ENCODE measurements at places on chromosomes 1 and 21. TPM values are rescaled to one million over a fixed set of nuclear protein-coding genes. Genes with fewer than 3 reads are reported as not detected.

KCNQ4 gene
- 2.6 TPM for total RNA-seq

- DNase-seq, result no peak
These were observed 80.1 kb downstream of the ZNF326 start for GRCh38 chr1:90074970-90075391.

BCL2L15 gene
- total RNA-seq, result 0.10 TPM

- DNase-seq, result no peak
These were observed 226.3 kb upstream of the B3GALT2 start for GRCh38 chr1:193412748-193413147.

SPRTN gene
- 20.0 TPM for total RNA-seq

OR2L8 gene
- not detected for total RNA-seq

- DNase-seq, result no peak
These were observed 159.3 kb downstream of the TTLL7 start for GRCh38 chr1:83839566-83840173.

ATAD3C gene
- total RNA-seq, result 10.6 TPM

DNA sequence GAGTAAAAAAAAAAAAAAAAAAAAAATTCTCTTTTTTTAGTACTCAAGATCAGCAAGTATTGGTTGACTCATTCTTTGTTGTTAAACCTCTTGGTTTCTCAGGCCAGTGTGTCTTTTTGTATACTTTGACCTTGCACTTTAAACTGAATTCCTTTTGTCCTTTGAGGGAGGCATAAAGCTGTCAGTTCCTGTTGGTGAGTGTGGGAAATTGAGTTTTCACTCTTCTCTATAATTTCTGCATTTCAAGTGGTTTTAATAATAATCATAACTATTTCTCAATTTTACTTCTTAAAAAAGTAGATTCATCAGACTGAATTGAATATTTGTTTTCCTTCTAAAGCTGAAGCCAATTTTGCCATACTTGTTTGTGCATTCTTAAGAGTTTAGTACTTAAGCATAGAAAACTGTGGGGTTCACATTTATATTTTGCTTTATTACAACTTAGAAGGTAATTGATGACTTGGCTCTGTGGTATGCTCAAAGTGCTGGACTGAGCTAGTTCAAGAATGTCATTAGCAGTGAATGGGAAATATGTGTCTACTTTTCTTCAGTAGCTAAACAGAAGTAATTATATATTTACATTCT lies 43.4 kb downstream of the ITSN1 start:
- no peak for DNase-seq

- no peak for DNase-seq
These were observed 44.2 kb downstream of the PKNOX1 start for GRCh38 chr21:43018519-43018918.

TAS1R1 gene
- not detected for total RNA-seq

Measured in Panc1 (cell line).